Fibroblast of skin of right biceps (primary cell): ENCODE measurements at places on chromosomes 6 and 20.
A peak's percentile ranks its signal among the peaks of the same experiment; 100 is the strongest.

DNA sequence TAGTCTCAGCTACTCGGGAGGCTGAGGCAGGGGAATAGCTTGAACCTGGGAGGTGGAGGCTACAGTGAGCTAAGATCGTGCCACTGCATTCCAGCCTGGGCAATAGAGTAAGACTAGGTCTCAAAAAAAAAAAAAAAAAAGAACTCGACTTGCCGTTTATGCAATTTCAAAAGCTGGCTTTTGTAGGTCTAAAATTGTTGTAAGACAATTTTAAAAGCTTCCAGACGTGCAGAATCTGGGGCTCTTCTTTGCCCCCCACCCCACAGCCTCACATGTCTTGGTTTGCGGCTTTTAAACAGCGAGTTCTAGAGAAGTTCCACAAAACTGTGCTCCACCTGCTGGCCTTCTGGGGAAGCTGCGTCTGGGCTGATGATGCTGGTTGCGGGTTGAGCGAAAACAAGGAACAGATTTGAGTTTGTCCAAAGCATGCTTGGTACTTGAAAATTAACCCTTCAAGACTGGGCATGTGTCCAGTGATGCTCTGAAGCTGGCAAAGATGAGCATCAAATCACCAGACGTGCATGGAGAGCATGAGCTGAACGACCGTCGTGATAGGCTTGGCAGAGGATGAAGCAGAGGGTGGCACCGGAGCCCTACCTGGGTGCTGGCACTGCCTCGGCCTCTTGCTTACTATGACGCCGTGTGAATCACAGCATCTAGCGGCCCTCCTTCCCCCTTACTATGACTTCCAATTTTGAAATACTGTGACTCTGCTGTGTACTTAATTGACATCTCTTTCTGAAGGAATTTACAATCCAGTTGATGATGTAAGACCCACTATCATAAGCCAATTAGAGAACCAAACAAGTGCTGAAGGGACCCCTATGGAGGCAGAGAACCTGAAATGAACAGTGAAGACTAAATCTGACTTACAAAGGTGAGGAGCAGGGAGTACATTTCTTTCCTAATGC lies 171.4 kb downstream of the GMPR start:
- DNase-seq, result peak; percentile 73

- peak; percentile 43 for DNase-seq
Measured at GRCh38 chr6:117547688-117548621, 54.4 kb downstream of the GOPC start.

DNA sequence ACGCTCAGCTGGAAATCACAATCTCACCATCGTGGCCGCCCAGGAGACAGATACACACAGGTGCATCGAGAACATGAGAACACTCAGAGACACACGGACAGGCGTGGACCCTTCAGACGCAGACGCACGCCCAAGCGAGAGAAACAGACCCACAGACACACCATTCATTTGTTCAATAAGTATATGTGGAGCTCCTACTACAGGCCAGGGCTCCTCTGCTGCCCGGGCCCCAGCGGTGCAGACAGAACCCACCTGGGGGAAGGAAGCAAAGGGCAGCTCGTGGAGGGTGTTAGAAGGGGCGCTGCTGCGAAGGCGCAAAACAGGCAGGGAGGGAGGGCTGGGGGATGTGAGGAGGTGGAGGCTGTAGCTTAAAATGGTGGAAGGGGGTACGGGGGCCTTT lies 39.2 kb downstream of the SRC start:
- DNase-seq, result no peak

DNA sequence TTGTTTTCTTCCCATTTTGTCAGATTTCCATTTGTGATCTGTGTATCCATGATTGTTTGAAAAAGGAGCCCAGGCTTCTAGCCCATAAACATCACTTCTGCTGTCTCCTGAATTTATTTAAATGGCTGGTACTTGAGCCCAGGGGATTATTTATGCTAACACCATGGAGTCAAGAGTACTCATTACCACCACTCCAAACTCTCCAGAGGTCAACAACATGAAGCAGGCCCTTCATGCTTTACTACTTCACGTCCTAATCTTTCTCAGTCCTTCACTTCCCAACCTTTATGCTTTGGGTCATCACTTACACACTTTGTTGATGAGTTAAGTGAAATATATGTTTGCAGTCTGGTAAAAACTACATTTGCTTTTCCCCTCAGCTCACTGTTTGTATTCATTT lies 247.8 kb downstream of the BMP2 start:
- DNase-seq, result no peak

DNA sequence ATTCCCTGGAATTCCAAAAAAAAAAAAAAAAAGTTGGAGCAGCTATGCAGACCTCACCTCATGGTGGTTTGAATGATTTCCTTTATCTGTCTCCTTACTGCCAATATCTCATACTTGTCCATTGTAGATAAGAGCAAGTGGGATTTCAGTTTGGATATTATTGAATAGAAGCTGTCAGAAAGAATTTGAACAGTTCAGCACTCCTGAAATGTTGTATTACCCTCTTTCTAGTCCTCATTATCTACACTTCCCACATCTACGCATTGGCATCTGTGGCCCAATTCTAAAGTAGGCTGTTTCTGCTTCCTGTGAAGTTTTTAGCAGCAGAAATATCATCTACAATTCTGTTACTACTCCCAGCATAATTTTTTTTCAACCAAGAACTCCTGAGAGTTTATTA lies 68.2 kb upstream of the KHDRBS2 start:
- no peak for DNase-seq

DNA sequence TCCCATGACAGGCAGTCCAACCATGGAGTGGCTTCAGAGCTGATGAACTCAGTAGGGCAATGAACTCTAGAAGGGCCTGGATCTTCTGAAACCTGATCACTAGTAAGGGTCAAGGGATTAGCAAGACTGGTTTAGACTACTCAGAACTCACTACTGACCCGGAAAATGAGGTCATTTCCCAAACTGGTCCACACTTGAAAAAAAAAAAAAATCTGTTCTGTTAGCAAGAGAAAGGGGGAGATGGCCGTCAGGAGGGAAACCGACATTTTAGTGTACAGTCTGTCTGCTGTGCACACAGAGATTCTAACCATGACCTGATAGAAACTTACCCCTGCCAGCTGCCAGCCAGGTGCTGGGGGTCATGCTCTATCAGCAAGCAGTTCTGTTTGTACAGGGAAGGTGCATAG lies 262.4 kb upstream of the AGPAT4 start:
- no peak for DNase-seq

DNA sequence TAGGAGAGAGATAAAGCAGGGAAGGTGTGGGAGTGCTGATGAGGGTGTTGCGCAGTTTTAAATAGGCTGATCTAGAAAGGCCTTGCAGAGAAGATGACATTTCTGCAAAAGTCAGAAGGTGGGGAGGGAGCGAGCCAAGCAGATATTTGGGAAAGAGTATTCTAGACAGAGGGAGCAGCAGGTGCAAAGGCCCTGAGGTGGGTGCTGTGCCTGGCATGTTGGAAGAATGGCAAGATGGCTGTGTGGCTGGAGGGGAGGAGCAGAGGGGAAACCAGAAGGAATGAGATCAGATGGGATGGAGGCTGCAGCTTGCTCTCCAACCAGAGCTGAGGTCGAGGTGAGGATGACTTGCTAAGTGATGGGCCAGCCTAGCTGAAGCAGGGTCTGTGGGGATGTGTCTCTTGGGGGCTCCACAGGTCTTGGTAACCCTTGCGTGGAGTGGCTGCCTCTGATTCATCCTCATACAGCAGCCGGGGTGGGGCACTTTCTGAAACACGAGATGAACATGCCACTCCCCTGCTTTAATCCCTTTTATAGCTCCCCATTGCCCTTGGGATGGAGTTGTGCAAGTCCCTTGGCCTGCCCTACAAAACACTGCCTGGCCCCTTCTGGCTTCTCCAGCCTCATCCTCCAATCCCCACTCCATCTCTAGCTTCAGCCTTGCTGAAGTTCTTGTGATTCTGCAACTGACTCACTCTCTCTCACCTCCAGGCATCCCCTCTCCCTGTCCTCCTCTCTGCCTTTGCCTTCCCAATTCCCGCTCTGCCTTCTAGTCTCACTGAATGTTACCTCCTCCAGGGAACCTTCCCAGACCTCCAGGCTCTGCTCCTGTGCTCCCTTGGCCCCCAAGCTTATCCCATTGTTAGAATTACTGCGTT lies 94.1 kb downstream of the CDH22 start:
- peak; percentile 15 for DNase-seq

- no peak for DNase-seq
Measured at GRCh38 chr6:56668158-56668557, 25.5 kb upstream of the DST start.

- peak; percentile 50 for DNase-seq
Measured at GRCh38 chr6:11682561-11682975, 96.0 kb downstream of the ADTRP start.

DNA sequence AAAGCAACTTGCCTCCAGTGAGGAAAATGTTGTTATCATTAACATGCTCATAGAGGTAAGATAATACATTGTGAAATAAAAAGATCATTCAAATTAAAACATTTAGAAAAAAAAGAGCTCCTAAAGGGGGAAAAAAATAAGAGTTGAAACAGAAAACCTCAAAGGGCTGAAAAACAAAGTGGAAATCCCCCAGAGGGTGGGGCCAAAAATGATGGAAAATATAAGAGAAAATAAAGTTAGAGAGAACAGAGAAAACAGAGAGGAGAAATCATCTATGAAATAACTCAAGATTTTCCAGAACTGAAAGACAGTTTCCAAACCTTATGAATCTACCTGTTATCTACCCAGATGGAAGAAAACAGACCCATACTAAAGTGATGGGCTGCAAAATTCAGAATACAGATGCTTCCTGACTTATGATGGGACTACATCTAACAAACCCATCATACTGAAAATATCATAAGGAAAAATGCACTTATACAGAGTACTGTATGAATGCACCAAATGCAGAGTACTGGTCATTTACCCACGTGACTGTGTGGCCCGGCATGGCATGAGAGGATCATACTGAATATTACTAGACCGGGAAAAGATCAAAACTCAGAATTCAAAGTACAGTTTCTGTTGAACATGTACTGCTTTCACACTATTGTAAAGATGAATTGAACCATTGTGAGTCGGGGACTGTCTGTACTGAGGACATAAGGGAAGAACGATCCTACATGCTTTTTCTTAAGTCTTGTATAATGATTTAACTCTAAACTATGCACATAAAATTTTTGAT lies 4.0 kb downstream of the ZBTB24 start:
- no peak for DNase-seq

- DNase-seq, result no peak
Measured at GRCh38 chr20:52010541-52010940, 181.0 kb downstream of the ZFP64 start.

DNA sequence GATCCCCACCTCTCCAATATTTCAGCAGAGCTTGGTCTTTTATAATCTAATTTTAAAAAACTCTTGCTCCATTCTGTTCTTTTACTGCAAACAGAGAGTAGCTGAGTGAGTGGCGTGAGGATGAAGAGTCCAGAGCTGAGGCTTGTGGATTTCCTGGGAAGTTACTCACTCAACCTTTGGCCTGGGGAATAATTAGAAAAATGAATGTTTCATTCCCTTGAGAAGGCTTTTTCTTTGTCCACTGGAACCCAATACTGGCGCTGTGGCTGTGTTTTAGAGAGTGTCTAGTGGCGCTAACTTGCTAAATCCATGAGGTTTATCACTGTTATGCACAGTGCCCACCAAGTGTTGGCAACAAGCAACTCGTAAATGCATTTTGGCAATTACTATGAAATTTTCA lies 251.5 kb downstream of the HIVEP2 start:
- peak; percentile 67 for DNase-seq

DNA sequence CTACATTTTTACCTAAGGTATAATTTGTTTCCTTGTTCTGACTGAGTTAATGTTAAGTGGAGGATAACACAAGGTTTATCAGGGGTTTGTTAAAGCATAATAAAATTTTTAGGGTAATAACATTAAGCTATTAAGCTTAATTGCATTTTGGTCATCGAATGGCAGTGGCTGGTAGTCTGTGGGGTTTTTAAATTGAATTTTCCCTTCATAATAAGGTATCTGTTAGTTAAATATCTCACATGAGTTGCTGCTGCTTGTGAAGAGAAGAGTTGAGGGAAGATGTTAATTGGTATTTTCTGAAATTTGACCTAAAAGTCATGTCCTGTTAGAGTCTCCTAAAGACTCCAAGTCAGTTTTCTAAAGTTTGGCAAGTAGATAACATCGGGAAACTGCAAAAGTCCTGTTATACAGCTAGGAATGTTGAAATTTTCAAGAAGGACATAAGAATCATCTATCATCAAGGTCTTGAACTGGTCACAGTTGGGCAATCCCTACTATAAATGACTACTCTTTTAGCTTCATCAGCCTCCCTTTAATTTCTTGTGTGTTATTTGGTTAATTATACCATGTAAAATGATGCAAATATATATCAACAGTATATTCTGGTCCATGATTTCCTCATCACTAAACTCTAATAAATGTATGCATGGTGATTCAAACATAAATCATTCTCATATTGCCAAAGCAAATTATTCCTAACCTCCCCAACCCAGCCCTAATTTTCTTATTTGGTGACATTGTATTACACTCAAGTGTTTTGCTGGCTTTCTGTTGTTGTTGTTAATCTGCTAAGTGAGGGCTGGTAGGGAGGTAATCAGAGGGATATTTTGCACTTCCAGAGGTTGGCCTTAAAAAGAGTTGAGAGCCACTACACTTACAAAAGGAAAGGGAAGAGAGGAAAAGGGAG lies 64.0 kb downstream of the MAP3K5 start:
- no peak for DNase-seq

GRCh38 chr6:67045076-67045475 lies 1338.0 kb upstream of the EYS start:
- peak; percentile 7 for DNase-seq

GRCh38 chr6:36113049-36113448 lies 17.3 kb upstream of the MAPK13 start:
- no peak for DNase-seq

DNA sequence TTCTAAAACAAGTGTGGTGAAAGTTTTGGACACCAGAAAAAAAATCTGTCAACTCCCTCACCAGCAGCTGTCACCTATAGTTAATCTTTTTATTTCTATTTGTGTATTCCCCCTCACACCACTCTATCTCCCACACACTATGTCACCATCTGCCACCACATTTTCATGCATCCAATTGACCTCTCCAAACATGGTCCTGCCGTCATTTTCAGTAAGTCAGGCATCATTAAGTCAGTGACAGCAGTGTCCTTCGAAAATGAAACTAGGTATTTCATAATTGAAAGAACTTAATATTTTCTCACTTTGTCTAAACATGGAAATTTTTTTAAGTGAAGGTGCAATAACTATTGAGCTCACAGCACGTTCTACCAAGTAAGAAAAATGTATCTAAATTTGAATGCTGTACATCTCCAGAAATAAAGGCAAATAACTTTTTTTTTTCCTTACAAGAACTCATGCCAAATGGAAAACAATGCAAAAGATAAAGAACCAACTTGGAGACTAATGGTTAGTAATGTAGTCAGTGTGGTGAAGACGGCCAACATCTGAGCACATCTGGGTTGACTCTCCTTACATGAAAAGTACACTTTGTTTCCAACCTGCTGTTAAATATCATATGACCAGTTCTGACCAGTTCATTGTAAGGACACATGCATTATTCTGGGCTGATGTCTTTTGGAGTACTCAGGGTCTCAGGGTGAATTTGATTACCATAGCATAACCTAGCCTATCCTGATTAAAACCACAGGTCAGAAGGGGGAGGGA lies 623.3 kb upstream of the MANEA start:
- DNase-seq, result no peak

GRCh38 chr6:48136856-48137255 lies 25.9 kb upstream of the PTCHD4 start:
- DNase-seq, result peak; percentile 6
